ENCODE measurements at places on chromosomes 6 and 20.

- DNase-seq, result no peak
Observed at GRCh38 chr20:52240802-52241201, 49.2 kb upstream of the ZFP64 start.

DNA sequence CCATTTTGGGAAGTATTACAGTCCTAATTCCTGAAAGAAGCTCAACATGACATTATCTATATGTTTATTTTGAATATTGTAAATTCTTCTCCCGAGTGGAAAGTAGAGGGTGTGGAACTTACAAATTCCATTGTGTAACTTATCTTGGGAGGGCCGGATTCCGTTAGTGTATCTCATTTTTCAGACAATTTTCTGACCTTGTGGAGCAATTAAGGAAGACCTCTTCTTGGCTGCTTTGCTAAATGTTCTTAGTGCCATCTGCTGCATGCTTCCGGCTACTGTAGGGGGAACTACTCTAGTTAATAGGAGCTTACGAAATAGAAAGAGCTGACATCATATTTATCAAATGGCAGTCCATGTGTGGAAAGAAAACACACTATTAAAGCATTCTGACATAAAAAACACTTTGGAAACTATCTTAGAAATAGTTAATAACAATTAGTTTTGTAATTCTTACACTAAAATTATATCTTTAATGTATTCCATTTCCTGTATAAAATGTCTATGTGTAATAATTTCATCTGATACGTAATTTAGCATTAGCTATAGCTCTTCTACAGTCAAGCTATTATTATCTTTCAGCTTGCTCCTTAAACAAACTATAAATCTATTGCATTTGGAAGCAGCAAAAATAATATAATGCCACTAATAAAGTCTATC, 41.5 kb upstream of the KCNQ5 start:
- peak; percentile 63 for DNase-seq

DNA sequence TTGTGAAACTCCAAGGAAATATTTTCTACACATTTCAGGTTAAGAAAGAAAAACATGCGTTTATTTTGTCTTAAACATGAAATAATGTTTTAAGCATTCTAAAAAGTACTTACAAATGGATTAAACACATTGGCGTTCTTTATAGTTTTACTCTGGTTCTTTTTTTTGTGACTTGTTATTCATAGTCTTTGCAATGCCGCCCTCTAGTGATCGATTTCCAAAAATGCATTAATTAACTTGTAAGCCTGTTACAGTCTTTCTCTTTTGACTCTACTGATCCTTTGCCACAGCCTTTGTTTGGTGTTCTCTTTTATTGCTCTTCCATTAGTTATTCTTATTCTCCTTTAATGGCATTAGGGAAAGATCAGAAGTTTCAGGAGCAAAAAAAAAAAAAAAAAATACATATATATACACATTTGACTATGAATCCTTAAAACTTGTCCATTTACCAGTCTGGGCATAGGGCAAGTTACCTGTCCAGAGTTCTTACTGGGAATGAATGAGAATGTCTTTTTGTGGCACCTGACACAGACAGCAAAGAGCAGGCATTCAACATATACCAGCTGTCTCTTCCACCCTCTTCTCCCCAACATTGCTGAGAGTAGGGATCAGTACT, 59.9 kb downstream of the MACROD2 start:
- DNase-seq, result peak; percentile 33

DNA sequence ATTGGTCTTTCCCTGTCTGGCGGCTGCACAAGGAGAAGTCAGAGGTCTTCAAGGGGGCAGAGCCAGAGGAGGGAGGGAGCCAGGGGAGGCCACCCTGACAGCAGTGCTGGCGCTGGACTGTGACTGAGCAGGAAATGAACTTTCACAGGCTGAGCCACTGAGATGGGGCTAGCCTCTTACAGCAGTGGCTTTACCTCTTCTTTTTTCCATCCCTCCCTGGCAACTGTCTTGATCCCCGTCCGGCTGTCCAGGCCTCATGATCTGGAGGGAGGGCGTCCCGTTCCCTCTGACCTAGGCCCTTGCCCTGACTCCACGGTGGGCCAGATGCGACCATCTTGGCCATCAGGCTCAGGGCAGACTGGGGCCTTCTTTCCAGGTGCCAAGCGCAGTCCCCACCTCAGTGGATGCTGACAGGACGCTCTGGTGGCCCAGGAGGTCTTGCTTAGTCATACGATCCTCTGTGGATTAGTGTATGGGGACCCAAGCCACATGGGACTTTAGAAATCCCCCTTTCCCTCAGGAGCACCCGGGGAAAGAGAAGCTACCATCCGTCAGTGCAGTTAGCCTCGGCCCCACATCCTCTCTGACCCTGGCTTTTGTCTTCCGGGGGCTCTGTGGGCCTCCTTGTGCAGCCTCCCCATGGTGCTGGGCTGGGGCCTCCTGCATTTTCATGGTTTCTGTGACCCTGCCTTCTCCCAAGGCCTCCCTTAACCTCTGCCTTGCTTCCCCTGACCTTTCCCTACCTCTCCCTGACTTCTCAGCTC, 57.4 kb upstream of the CCDC167 start:
- no peak for DNase-seq

- peak; percentile 45 for DNase-seq
Observed at GRCh38 chr6:24883618-24884017, 52.1 kb downstream of the RIPOR2 start.

- DNase-seq, result no peak
Observed at GRCh38 chr6:166999884-167000253, 672 bp downstream of the CEP43 start.

- DNase-seq, result no peak
Observed at GRCh38 chr20:50149481-50150254, 3.9 kb downstream of the PEDS1 start.

DNA sequence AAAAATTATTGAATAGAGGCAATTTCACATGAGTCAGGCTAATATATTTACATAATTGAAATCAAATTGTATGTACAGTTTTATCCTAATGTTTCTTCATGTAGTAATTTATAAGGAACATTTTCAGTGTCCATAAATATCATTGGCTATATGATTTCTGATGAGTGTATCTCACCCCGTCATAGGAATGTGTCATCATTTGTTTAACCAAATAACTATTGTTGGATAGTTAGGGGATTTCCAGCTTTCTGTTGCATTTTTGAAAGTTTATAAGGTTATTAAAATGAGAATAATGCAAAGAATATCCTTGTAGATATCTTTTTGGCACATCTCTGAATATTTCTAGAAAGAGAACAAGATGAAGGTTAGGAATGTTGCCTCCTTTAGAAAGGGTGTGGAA, 39.0 kb downstream of the SYTL3 start:
- DNase-seq, result no peak

- no peak for DNase-seq
Observed at GRCh38 chr6:14540810-14541540, 423.4 kb downstream of the CD83 start.

DNA sequence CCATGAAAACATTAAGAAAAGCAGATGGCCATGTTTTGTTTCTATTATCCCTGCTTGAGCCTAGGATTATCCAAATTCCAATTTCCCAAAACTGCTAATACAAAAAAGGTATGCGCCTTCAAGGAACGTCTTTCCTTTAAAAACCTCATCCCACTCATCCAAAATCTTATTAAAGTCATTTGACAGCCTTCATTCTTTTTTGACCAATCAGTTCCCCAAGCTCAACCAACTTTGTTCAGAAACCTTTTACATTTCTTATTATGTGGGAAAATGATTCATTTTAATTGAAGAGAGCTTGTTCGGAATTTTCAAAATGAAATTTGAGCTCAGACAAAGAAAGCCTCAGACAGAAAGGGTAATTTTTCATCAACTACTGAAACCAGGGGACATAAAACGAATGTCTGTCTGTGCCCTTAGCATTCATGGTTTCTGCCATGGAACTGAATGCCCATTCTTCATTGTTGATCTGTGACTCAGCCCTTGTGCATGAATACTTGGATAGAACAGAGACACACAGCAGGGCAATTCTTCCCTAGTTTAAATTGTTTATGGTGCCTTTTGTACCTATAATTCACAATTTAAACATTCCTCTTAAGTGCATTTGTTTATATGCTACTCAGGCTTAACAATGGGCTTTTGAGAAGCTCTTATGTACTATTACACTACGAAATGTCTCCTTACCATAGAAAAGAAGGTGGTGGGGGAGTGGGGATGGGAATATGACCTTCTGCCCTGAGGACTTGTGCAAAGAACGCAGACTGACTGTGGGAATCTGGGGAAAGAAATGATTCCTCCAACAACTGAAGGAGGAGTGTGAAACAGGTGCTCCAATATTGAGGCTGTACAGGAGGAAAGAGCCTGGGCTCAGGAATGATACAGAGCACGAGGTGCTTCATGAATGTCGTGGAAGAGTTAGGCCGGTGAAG, 49.8 kb upstream of the ERVFRD-1 start:
- peak; percentile 48 for DNase-seq

DNA sequence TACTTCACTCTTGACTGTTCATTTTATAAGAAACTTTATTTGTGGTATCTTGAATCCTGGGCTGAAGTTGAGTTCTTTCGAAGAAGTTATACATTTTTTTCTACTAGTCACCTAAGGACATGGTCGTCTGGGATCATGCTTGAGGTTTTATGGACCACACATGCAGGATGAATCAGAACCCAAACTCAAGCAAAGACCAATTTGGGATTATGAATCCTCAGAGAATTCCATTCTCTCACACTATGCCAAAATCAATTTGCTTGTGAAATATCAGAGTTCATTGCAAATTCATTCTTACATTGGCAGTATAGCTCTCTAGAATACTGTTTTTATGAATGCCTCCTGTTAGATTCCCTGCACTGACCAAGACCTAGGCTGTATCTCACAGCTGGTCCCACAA, 114.3 kb upstream of the HDAC2 start:
- DNase-seq, result peak; percentile 56

- DNase-seq, result no peak
Observed at GRCh38 chr20:19649041-19649440, 109.0 kb upstream of the RIN2 start.

DNA sequence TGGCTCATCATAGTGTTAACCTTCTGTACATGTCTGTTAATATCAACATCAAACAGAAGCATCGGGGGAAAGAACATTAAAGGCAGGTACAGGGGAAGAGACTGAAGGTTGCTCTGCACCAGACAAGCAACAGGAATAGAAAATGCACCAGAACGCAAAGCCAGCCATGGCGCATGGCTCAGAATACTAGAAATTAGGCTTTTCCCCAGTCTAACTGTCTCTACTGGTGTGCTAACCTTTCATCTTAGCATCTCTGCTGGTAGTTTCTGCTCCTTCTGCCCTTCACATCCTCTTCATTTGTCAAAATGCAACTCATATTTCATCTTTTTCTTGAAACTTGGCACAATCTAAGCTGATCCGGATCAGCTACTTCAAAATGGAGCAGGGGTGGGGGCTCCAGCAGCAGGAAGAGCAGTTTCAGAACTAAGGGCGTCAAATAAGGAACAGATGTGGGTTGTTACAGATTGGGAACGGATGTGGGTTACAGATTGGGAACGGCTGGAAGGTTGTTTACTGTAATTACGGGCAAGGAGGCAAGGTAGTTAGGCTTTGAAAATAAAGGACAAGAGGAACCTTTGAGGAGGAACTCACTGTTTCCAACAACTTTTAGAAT, 13.1 kb upstream of the RNASET2 start:
- no peak for DNase-seq

DNA sequence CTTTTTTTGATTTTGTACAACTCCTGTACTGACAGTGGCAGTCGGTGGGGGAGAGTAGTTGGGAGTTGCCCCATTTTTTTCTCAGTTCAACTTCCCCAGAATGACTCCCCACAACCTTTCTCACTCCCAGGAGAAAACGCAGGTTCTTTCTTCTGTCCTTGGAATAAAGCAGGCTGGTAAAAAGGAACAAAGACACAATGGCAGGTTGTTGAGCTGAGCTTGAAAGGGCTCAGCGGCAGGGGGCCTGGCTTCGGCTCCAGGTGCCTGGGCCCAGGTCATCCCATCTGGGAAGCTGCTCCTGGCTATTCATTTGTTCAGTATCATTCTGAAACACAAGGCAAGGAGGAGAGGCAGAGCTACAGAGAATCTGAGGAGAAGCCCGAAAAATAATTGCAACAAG, 46.2 kb downstream of the PROKR2 start:
- no peak for DNase-seq

DNA sequence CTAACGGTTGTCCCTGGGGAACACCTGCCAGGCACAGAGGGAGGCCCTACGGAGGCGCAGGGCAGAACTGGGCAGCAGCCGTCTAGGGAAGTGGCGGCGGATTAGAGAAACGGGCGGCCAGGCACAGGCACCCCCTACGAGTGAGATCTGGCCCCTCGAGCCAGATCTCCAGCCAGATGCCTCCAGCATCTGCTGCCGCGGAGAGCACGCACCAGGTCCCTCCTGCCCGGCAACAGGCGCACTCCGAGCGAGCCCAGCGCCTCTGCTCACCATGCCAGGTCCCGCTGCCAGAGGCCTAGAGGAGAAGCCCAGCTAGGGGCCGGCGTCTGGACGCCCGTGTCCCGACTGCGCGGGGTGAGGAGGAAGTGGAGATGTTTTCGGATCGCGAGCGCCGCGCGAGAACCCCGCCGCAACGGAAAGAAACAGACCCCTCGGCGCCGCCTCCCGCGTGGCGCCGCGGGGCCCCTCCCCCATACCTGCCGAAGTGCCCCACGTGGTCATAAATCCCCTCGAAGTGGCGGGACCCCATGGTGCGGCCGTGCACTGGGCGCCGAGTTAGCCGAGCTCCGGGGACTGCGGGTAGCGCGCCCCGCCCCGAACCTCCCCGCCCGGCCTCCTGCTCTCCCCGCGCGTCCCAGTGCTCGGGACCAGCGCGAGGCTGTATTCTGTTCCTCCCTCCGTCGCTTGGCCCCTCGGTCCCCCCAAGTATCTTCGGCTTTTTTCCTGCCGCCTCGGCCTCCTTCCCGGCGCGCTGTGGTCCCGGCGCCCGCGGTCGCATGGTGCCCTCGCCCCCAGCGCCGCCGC, at the start of gene SLC22A16:
Gene SLC22A16 (minus strand): TSS at position 568 of the 804 bp plus-strand sequence. CDS start 39 bp downstream, at position 529.
- DNase-seq, result peak; percentile 54

- no peak for DNase-seq
Observed at GRCh38 chr6:139570166-139570565, 195.7 kb upstream of the CITED2 start.

- peak; percentile 48 for DNase-seq
Observed at GRCh38 chr20:53706466-53707370, 113.1 kb upstream of the ZNF217 start.

- no peak for DNase-seq
Observed at GRCh38 chr6:113143206-113143605, 713.9 kb upstream of the MARCKS start.

DNA sequence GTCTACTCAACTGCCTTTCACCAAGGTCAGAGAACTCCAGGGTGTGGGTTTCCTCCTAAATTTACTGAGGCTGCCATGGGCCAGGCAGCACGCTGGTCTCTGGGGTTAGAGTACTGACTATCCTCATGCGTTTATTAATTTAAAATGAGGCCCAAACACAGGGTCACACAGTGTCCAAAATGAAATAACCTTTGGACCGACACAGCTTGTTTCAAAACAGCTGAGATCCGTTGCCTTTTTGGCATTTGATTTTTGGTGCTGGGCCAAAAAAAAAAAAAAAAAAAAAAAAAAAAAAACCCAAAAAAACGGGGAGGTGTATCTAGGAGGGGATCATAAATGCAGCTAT, 14.6 kb upstream of the TOX2 start:
- peak; percentile 31 for DNase-seq

GRCh38 chr6:168252267-168252666, 67.3 kb downstream of the DACT2 start:
- DNase-seq, result no peak

Data from AG20443 (cell line).